ENCODE measurements at places on chromosomes 5 and 9.

DNA sequence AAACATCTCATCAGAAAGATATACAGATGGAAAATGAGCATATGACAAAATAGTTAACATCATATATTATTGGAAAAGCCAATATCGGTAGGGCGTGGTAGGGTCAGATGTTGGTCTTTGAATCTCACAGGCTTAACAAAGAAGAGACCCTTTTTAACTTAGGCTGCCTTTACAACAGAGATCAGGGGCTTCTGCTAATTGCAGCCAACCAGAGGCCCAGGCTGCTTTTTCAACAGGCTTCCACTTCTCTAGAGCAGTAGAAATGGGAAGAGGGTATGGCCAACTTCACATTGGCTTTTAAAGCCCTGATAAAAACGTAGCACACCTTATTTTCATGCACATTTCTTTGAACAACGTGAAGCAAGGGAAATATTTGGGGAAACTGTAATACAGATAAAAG is 764.3 kb upstream of the CTNND2 start:
- DNase-seq, result no peak

- DNase-seq, result no peak
Measured at GRCh38 chr9:91948597-91949391, 1.2 kb downstream of the ROR2 start.

GRCh38 chr5:100542086-100542485 is 6.9 kb downstream of the FAM174A start:
- DNase-seq, result no peak

DNA sequence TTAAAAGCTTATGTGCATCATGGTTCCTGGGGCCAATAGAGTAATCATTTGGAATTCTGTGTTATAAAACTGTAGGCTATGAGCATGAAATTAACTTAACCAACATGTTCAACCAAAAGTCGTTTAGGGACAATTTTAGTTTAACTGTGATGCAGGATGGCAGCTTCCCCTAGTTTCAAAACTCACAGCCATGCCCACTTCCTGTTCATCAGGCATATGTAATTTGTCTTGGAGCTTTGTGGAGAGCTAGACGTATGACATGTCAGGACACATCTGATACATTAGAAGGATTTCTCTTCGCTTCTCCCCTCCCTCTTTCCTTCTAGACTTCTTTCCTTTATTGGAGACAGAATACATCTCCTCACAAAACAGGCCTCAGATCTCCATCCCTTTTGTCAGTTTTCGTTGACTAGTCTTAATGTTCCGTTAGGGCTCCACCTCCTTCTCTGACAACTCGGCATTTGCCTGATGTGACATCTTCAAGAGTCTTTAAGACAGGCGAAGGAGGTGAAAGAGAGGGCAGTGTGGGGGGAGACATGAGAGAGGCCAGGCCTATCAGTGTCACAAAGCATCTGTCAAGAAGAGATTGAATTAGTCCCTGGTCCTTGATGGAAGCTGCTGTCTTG is 176.0 kb downstream of the MSX2 start:
- no peak for DNase-seq

GRCh38 chr5:139246394-139246793 is 47.1 kb upstream of the MATR3 start:
- no peak for DNase-seq

- DNase-seq, result no peak
Measured at GRCh38 chr5:56588131-56588487, 227.2 kb upstream of the MAP3K1 start.

DNA sequence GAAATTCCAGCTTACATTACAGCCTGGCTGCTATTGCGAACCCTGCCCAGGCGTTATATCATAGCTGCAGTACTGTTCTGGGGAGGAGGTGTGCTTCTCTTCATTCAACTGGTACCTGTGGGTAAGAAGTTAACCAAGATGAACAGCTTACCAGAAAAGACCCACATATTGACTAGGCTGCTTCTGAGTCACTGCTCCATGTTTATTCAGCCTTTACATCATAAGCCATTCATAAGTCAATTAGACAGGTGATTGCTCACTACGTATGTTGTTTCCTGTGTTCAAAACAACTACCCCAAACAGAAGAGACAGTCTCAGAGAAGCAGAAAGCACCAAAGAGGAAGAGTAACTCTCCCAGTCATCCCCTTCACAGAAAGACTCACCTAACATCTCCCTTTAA is 34.7 kb upstream of the SLC22A5 start:
- DNase-seq, result no peak

DNA sequence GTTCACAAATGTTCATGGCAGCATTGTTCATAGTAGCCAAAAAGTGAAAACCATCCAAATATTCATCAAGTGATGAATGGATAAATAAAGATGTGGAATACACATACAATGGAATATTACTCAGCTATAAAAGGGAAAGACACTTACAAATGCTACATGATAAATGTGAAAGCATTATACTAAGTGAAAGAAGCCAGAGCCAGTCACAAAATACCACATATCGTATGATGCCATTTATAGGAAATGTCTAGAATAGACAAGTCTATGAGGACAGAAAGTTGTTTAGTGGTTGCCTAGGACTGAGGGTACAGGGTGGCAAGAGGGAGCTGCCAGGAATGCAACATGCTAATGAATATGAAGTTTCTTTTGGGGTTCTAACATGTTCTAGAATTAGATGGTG is 148.7 kb downstream of the DEPDC1B start:
- DNase-seq, result no peak

DNA sequence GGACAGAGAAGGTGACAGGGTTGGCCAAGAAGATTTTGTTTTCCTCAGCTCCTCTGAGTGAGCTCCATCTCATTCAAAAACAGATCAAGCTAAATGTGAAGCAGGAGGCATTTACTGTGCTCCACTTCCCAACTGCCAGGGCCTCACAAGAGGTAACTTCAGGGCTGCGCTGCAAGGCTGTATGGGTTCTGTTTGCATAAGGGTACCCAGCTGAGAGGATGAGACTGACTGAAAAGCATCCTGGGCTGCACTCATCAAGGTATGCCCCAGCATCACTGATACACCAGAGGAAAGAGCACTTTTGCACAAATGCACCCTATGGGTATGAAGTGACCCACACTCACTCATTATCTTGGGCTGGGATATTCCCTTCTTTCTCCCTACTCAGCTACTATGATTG is 316.2 kb upstream of the HAPLN1 start:
- DNase-seq, result no peak

- no peak for DNase-seq
Measured at GRCh38 chr5:122697191-122697590, 77.7 kb upstream of the SNX2 start.

DNA sequence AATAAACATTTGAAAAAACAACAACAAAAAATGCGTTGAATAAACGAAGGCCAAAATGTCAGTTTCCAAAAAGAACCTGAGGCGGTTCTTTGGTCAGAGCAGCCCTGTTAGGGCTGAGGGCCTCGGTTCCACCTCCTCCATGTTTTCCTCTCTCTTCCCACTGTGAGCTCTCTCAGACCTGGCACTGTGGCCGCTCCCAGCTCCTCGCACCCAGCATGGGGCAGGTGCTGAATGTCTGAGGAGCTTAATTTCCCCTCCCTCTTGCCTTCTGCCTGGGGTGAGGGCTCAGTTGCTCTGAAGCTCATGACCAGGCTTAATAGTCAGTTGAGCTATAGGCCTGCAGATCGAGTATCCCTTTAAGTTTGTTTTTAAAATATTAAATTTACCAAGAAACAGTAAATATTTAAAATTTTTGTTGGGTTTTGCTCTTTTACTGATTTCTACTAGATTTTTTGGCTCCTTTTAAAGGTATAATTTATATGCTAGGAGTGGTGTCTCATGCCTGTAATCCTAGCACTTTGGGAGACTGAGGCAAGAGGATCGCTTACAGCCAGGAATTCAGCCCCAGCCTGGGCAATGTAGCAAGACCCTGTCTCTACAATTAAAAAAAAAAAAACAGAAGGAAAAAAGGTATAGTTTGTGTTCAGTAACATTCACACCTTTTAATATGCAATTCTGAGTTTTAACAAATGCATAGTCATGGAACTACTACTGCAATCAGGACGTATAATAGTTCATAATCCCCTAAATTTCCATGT is 28.1 kb downstream of the DAPK1 start:
- no peak for DNase-seq

- DNase-seq, result no peak
Measured at GRCh38 chr5:29169886-29170285, 2023.6 kb upstream of the CDH6 start.

DNA sequence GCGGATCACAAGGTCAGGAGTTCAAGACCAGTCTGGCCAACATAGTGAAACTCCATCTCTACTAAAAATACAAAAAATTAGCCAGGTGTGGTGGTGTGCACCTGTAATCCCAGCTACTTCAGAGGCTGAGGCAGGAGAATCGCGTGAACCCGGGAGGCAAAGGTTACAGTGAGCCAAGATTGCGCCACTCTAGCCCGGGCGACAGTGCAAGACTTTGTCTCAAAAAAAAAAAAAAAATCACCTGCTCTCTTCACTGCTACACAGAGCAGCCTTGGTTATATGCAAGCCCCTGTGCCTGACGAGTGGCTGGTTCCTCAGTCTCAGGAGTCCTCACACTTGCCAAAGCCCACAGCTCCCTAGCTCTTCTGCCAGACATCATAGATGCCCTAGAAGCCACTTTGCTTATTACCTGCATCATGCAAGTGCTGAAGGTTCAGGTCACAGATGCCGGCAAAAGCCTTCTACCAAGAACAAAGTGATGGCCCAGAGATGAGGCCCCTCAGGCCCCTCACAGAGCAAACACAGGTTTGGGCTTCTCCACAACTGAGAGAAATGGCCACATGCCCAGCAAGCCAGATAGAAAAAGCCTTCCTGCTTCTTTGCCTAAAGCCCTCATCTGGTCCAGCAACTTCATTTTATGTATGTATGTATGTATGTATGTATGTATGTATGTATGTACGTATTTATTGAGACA is 176.4 kb downstream of the AUH start:
- no peak for DNase-seq

DNA sequence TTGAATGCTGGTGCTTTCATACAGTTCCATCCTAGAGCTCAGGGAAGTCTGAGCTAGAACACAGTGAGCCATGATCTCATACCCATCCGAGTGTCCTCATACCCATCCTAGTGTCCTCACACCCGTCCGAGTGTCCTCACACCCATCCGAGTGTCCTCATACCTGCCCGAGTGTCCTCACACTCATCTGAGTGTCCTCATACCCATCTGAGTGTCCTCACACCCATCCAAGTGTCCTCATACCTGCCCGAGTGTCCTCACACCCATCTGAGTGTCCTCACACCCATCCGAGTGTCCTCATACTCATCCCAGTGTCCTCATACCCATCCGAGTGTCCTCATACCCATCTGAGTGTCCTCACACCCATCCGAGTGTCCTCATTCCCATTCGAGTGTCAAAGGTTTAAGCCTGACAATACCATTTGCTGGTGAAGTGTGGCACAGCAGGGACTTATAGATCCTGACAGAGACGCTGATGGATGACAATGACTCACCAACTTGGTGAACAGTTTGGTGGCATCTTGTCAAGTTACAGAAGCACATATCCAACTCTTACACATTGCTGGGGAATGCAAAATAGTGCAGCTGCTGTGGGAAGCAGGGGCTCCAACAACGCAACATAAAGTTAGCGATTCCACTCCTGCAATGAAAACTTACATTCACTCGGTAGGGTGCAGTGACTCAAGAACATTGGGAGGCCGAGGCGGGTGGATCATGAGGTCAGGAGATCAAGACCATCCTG is 77.0 kb upstream of the COL5A1 start:
- no peak for DNase-seq

- peak; percentile 1 for DNase-seq
Measured at GRCh38 chr5:124745928-124746915, at the start of gene ZNF608. Gene ZNF608, minus strand, starts transcription at chr5:124746639. Its CDS starts 1,650 bp downstream, at chr5:124744989.

DNA sequence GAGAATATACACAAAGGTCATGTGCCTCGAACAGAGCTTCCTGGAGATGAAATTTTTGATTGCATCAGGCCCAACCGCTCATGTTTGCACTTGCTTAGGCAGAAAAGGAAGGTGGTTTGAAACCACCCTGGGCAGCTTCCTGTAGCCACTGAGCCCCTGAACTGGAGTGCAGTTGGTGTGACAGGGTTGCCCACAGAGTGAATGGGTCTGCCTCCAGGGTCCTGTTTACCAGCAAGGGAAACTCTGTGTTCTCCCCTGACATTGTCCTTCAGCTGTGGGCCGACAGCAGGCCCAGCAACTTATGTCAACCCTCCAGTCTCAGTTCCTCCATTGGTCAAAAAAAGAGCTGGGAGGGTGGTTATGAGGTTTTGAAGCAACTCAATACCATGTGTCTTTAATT is 289.6 kb downstream of the KIF4B start:
- no peak for DNase-seq

DNA sequence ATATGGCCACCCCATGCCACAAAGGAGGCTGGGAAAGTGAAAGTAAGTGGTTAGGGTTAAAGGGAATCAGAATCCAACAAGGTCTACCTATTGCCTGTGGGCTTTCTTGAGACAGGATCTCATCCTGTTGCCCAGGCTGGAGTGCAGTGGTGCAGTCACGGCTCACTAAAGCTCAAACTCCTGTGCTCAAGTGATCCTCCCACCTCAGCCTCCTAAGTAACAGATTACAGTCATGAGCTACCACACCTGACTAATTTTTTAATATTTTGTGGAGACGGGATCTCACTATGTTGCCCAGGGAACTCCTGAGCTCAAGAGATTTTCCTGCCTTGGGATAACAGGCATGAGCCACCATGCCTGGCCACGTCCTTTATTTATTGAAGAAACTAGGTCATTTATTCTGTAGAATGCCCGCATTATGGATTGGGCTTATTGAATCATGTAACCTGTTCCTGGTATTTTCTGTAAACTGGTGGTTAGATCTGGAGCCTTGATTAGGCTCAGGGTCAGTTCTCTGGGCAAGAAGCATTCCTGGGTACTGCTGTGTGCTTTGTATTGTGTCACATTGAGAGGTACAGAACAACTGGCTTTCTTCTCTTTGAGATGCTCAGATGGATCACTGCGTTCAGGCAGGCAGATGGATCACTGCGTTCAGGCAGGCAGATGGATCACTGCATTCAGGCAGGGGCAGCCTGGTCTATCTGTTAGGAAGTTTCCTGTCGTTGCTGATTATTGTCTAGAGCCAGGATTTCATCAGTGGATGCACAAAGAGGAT is 41.6 kb downstream of the ERGIC1 start:
- DNase-seq, result no peak

DNA sequence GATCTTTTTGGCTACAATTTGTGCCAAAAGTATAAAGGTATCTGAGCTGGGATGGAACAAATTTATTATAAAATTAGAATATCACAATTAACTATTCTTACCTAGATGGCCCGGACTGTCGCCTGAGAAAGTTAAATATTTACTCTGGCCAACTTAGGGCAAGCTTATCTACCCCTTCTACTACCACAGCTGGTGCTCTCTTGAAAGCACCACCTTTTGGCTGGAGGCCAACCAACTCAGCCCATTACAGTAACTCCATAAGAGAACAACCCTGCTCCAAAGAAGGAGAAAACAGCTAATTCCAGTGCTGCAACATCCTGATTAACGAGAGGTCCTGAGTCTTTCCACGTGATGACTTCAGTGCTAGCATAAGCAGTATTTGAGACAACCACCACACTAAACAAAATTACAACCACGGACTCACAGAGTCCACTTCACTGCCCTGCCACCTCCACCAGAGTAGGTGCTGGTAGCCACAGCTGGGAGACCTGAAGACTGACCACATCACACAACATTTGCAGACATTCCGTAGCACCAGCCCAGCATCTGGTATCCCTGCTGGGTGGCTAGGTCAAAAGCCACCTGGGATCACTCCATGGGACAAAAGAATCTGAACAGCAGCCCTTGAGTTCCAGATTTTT is 43.2 kb downstream of the RGMB start:
- no peak for DNase-seq

Data from CD4-positive, alpha-beta T cell treated with Interferon alpha-2 for 1 hour (primary cell).